ENCODE measurements at places on chromosomes 13 and 19.

- peak; percentile 17 for DNase-seq
Measured at GRCh38 chr13:93476175-93476574, 249.6 kb downstream of the GPC6 start.

DNA sequence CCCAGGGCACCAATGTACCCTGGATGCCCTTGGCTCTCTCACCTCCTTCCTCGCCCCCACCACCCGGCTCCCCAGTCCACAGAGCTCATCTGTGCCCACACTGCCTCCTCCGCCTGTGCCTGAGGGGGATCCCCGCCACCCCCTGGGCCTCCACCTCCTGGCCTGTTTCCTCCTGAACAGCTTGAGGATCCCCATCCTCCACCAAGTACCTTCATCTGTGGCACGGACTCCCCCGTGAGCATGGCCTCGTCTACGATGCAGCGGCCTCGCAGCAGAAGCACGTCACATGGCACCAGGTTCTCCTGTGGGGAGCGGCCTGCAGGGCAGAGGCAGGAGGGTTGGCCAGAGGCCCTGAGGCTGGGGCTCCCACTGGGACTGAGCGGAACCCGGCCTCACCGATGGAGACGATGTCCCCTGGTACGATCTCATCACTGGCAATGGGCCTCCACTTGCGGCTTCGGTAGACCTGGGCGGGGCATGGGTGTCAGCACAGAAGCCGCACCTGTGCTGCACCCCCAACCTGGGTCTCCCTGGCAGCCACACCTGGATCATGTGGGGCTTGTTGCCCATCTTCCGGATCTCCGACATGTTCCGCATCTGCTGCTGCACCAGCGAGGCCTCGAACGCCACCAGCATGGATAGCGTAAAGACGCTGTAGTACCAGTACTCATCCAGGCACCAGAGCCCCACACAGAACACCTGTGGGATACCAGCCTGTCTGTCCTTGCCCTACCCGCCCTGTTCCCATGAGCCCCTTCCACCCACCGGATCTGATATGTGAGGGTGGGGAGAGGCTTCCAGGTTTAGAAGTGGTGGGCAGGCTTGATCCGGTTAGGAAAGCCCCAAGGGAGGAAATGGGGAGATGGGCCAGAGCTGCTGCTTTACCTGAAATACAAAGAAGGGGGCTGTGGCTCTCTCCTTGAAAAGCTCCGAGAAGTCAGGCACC, 6.8 kb downstream of the ATP13A1 start:
- no peak for DNase-seq

DNA sequence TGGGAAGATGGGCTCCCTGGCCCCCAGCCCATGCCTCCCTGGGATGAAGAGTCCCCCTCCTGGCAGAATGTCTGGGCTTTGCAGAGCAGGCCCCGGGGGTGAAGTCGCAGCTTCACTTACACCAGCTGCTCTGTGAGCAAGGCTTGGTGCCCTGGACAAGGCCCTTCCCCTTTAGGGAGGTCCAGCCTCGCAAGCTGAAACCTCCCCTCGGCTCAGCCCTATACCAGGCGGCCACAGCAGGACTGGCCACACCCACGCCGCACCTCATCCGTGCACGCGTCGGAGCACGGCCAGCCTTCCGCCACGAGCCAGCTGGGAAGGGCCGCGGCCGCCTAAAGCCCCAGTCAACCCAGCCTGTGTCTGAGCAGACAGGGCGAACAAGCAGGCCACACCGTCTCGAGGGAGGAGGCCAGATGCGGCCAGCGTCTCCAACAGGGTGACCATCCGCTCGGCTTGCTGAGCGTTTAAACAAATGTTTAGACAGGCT, 83.2 kb upstream of the MCF2L start:
- DNase-seq = peak; percentile 20

GRCh38 chr13:105311094-105311493, 1224.4 kb downstream of the EFNB2 start:
- DNase-seq = no peak

GRCh38 chr13:28022848-28023518, 34.5 kb upstream of the URAD start:
- no peak for DNase-seq

- no peak for DNase-seq
Measured at GRCh38 chr19:35521124-35521743, 6.9 kb downstream of the SBSN start.

DNA sequence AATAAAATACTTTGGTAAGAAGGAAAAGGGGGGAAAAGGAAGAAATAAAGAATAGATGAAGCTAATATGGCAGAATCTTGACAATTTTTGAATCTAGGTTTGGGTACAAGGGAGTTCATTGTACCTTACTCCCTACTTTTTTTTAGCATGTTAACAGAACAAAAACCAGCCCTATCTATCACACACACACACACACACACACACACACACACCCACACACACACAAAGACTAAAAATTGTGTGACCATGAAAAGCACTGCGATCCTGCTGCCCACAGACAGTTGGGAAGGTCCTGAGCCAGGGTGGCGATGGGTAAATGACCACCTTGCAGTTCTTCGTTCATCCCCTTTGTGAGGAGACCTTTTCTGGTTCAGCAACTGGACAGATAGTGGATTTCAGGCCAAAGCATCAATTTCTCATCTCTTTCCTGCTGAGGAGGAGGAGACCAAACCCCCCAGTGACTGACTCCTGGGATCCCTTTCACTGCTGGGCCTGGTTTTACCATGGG, 91.8 kb downstream of the SIPA1L3 start:
- DNase-seq = no peak

DNA sequence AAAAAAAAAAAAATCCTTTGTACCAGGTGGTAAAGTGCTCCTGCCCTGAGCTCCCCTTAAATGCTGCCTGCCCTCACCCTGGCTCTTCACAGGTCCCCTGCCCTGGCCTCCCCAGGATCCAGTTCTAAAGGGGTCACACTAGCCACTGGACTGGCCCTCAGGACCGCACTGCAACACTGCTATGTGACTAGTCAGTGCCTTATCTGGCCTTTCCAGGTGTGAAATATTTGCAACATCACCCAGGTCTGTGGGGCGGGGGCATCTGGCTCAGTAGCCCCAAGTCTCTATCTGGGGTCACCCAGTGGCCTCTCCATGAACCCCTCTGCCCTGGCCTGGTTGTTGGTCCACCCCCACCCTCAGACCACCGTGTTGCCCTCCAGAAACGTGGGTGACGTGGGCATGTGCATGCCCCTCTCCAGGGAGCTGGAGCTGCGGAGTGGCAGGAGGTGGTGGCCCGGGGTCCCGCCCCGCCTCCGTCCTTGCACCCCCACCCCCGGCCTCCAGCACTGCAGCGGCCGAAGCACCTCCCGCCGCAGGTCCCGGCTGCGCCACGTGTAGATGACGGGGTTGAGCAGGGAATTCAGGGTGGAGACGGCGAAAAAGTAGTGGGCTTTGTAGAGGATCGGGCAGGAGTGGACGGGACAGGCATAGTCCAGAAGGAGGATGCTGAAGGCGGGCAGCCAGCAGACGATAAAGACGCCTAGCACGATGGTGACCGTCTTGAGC, 7.5 kb downstream of the S1PR2 start:
- no peak for DNase-seq

DNA sequence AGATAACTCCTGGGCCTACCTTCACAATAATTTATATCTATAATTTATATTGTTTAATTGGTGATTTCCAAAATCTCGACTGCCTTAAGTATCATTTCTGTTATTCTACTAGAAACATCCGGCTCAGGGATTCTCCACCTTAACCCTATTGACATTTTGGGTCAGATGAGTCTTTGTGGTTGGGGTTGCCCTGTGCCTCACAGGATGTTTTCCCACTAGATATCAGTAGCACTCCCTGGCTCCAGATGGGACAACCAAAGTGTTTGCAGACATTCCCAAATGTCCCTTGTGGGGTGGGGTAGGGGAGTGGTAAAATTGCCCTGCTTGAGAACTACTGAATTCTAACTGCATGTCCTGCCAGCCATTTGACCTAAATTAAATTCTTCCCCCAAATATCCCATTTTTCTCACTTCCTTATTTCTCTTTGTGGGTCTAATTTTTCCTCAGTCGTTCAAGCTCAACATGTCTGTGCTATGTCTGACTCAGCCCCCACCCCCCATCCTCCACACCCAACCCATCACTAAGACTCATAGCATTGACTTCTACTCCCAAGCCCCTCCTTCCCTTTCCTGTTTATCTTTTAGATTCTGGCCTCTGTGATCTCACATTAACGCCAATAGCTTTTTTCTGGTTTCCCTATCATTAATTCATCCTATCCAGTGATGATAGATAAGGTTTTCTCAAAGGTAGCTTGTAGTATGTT, 545.1 kb downstream of the EFNB2 start:
- no peak for DNase-seq

DNA sequence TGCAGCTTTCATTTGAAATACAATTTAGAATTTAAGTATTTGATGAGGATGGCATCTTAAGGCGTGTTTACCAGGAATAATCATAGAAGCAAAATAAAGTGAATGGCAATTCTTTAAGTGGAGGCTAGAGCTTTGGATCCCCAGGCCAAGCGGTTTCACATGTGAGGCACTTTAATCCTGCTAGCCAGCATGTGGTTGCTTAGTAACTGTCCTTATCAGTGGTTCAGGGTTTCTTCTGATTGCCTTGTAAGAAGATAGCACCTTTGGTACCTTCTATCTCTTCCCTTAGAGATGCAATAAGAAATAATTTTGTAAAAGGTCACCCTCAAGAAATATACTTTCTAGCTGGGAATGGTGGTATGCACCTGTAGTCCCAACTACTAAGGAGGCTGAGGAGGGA, 38.9 kb upstream of the SERP2 start:
- DNase-seq = no peak

- peak; percentile 95 for DNase-seq
Measured at GRCh38 chr19:3343619-3344502, 22.5 kb upstream of the NFIC start.

All from A549 (cell line).